ENCODE measurements at places on chromosomes 2 and 18. TPM values are rescaled to one million over a fixed set of nuclear protein-coding genes. Genes with fewer than 3 reads are reported as not detected.
A peak's percentile ranks its signal among the peaks of the same experiment; 100 is the strongest.

RGPD8 gene
- 2.3 TPM for total RNA-seq

RAB10 gene
- 149 TPM for total RNA-seq

DOK6 gene
- total RNA-seq: not detected

GAREM1 gene
- 19.3 TPM for total RNA-seq

- H3K4me1 ChIP-seq: no peaks in the 10 kb centered on the region
- no peak overlapping the region for H3K4me3 ChIP-seq
- no peaks in the 10 kb centered on the region for H3K27me3 ChIP-seq
- no peaks in the 10 kb centered on the region for H3K36me3 ChIP-seq
- H3K27ac ChIP-seq: no peak overlapping the region
Measured at GRCh38 chr18:79278896-79279295, 116.8 kb upstream of the NFATC1 start.

- H3K27ac ChIP-seq: no peak overlapping the region
- H3K4me3 ChIP-seq: no peak overlapping the region
- peaks cover 40% of the 10 kb centered on the region for H3K4me1 ChIP-seq
- no peaks in the 10 kb centered on the region for H3K27me3 ChIP-seq
Measured at GRCh38 chr2:100799686-100800085, 20.3 kb upstream of the NPAS2 start.

GRCh38 chr2:24330161-24330560, 30.2 kb downstream of the ITSN2 start:
- no peaks in the 10 kb centered on the region for H3K4me1 ChIP-seq
- no peak for DNase-seq
- no peaks in the 10 kb centered on the region for H3K27me3 ChIP-seq
- H3K4me3 ChIP-seq: no peak overlapping the region
- H3K27ac ChIP-seq: no peak overlapping the region

DNA sequence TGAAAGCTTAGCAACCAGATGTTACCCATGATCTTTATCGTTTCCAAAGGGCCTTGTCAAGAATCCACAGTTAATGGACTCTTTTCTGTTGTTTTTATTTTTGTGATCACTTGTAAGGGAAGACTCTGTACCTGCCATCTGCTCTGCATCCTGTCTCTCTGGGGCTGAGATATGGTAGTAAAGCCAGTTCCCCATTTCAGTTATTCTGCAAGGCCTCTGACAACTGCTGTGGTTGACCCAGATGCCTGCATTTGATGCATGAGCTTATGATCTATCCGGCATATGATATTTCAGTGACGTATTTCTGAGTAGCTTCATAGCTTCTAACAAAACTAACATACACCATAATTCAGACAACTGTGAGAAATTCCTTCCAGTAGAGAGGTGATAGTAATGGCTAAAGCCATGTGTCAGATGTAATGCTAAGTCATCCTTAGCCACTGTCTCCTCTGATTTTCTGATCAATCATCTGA, 105.1 kb downstream of the TPO start:
- no peaks in the 10 kb centered on the region for H3K4me1 ChIP-seq
- no peak overlapping the region for H3K27ac ChIP-seq
- H3K36me3 ChIP-seq: no peaks in the 10 kb centered on the region
- H3K4me3 ChIP-seq: no peak overlapping the region
- DNase-seq: no peak
- no peaks in the 10 kb centered on the region for H3K27me3 ChIP-seq

- H3K27ac ChIP-seq: peak overlapping the region; percentile 53
- no peaks in the 10 kb centered on the region for H3K27me3 ChIP-seq
- DNase-seq: no peak
- no peak overlapping the region for H3K4me3 ChIP-seq
- no peaks in the 10 kb centered on the region for H3K36me3 ChIP-seq
- peaks cover 31% of the 10 kb centered on the region for H3K4me1 ChIP-seq
Measured at GRCh38 chr2:190858817-190859216, 21.8 kb upstream of the GLS start.

- H3K4me1 ChIP-seq: no peaks in the 10 kb centered on the region
- H3K36me3 ChIP-seq: no peaks in the 10 kb centered on the region
- no peak for DNase-seq
- H3K4me3 ChIP-seq: no peak overlapping the region
Measured at GRCh38 chr2:63651861-63652651, 63.3 kb downstream of the MDH1 start.

DNA sequence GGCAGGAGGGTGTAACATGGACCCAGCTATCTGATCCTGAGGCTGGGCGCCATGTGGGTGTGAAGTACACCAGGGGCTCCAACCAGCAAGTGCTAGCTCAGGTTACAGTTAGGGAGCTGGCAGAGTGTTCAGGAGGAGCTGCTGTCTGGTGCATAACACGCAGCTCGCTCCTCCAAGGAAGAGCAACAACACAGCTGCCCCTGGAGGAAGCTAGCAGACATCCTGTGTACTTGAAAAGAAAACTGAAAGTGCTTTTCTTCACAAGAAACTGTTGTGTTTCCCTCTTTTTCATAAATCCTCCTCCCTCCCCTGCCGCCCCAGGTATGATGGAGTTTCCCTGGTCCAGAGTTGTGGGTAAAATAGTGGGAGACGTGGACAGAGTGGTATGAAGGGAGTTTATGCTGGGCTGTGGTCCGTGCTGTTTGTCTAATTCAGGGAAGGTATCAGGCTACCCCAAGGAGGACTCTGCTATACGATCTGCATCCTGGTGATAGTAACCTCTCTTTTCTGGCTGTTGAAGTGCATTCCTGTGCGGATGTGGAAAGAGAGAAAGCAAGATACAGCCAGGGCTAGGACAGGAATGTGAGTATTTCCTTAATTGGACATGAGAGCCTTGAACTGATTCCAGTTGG, 6.1 kb upstream of the LBH start:
- H3K36me3 ChIP-seq: peaks cover under 1% of the 10 kb centered on the region
- no peak overlapping the region for H3K4me3 ChIP-seq
- H3K27ac ChIP-seq: no peak overlapping the region
- no peak for DNase-seq
- peaks cover 79% of the 10 kb centered on the region for H3K27me3 ChIP-seq

DNA sequence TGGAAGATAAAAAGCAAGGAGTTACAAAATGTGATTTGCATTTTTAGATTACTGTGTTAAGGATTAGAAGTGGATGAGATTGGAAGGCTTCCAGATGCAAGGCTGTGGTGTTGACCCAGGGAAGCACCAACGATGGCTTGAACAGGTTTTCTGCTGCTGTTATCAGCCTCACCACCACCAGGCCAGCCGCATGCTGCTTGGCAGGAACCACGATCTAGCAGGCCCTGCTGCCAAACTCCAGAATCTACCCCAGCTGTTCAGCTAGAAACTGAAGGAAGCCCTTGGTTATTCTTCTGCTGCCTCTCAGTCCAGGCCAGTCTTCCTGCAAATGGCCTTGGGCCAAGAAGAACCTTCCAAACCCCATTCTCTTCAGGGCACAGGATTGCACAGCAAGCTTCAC, 133.9 kb downstream of the MTCL1 start:
- no peak overlapping the region for H3K27ac ChIP-seq
- H3K4me1 ChIP-seq: peaks cover 13% of the 10 kb centered on the region
- H3K36me3 ChIP-seq: peaks cover 5% of the 10 kb centered on the region
- no peak overlapping the region for H3K4me3 ChIP-seq

- no peak overlapping the region for H3K4me3 ChIP-seq
- no peaks in the 10 kb centered on the region for H3K36me3 ChIP-seq
- H3K4me1 ChIP-seq: peaks cover 16% of the 10 kb centered on the region
- peak; percentile 75 for DNase-seq
- H3K27ac ChIP-seq: no peak overlapping the region
- H3K27me3 ChIP-seq: peaks cover 25% of the 10 kb centered on the region
Measured at GRCh38 chr2:199739413-199740110, 111.4 kb downstream of the FTCDNL1 start.

- peaks cover 10% of the 10 kb centered on the region for H3K4me1 ChIP-seq
- no peaks in the 10 kb centered on the region for H3K36me3 ChIP-seq
- no peak overlapping the region for H3K27ac ChIP-seq
- H3K27me3 ChIP-seq: no peaks in the 10 kb centered on the region
- H3K4me3 ChIP-seq: no peak overlapping the region
- no peak for DNase-seq
Measured at GRCh38 chr18:48843162-48843561, 107.6 kb downstream of the SMAD7 start.

All from Calu3 (cell line).